ENCODE measurements at places on chromosomes 3 and 15.

- H3K27ac ChIP-seq = no peak overlapping the region
- no peak overlapping the region for H3K4me3 ChIP-seq
These were observed 17.1 kb downstream of the GBE1 start for GRCh38 chr3:81744366-81744765.

- peaks cover 4% of the 10 kb centered on the region for H3K27me3 ChIP-seq
- H3K27ac ChIP-seq = no peak overlapping the region
- H3K4me3 ChIP-seq = no peak overlapping the region
- DNase-seq = no peak
- H3K4me1 ChIP-seq = no peaks in the 10 kb centered on the region
- no peaks in the 10 kb centered on the region for H3K36me3 ChIP-seq
These were observed 389.3 kb downstream of the MCTP2 start for GRCh38 chr15:94620632-94621031.

- no peaks in the 10 kb centered on the region for H3K27me3 ChIP-seq
- no peaks in the 10 kb centered on the region for H3K36me3 ChIP-seq
- no peak for DNase-seq
- no peak overlapping the region for H3K4me3 ChIP-seq
- no peak overlapping the region for H3K27ac ChIP-seq
- no peaks in the 10 kb centered on the region for H3K4me1 ChIP-seq
These were observed 398.1 kb downstream of the NR2F2 start for GRCh38 chr15:96728591-96728990.

DNA sequence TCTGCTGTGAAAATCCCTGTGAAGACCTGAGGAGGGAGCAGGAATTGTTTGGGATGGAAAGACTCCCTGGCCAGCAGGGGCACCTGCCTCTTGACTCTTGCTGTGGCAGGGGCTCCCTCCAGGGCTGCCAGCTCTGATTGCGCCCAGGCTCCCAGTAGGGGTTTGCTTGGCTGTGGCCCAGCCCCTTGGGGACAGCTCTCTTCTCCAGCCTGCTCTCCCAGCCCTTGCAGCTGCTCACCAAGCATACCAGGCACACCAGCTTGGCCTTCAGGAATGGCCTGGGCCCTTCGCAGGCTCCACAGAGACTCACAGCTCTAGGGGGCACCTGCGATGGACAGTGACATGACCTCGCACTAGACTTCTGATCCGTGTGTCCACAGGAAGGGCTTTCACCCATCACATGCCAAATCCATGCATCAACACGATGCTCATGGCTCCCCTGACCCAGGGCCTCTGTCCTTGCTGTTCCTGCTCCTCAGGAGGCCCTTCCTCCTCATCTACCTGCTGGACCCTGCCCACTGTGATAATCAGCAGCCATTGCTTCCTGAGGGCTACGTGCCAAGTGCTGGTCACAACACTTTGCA lies 61.8 kb downstream of the SCN5A start:
- no peaks in the 10 kb centered on the region for H3K4me1 ChIP-seq
- peak; percentile 2 for DNase-seq
- peaks cover 8% of the 10 kb centered on the region for H3K27me3 ChIP-seq
- H3K36me3 ChIP-seq = no peaks in the 10 kb centered on the region
- no peak overlapping the region for H3K4me3 ChIP-seq
- H3K27ac ChIP-seq = no peak overlapping the region
